ENCODE measurements at places on chromosomes 3 and 15.

- DNase-seq = no peak
Measured at GRCh38 chr15:36479200-36479896, 100.1 kb upstream of the CDIN1 start.

- no peak for DNase-seq
Measured at GRCh38 chr15:40295877-40296560, 11.7 kb downstream of the PLCB2 start.

GRCh38 chr3:73029321-73029796 is 32.1 kb upstream of the EBLN2 start:
- no peak for DNase-seq

GRCh38 chr3:49791571-49791970 is 5.2 kb upstream of the IP6K1 start:
- DNase-seq = no peak

GRCh38 chr3:99626417-99626788 is 12.0 kb upstream of the COL8A1 start:
- no peak for DNase-seq

DNA sequence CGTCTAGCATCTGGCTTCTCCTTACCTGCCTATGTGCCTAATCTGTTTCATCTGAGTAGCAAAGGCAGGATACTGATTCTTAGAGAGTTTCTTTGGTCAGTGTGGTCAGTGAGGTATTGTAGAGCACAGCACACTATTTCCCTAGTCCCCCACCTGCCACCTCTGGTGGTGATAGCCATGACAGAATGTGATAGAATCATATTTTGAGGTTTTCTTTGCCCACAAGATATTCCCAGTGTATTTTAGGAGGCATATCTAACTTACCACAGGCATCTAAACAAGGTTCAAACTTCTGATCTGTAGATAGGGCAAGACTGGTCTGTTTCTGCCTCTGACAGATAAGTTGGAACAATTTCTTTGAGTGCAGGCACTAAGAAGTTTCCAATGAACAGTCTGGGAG is 188.0 kb downstream of the SOX2 start:
- no peak for DNase-seq

DNA sequence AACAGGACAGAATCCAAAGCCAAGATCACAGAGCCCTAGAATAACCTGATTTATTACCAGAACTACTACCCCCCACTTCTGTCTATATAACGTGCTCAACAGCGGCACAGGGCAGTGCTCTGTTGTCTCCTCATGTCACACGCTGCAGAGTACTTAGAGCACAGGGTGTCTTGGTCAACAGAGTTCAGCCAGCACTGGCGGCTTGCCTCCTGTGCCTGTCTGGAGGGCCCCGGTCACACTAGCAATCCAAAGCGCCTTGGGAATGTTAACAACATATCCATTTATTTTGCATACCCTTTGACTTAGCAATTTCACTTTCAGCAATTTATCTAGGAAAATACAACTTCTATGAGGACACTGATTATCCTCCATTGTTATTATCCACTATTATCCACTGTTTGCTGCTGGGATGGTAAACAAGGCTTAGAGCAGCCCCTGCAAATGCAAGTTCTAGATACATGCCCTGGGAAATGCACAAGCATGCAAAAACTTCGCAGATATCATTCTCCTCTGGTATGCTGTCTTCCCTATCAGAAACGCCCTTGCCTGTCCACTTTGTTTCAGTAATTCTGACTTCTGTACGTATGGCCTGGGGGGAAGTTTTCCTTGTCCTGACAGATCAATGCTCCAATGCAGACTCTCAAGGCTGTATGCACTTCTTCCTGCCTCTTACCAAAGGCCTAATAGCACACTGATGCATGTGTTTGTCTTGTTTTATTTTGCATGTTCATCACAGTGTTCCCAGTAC is 86.2 kb upstream of the OCA2 start:
- DNase-seq = no peak

GRCh38 chr15:57253500-57253899 is 122.8 kb upstream of the CGNL1 start:
- DNase-seq = no peak

DNA sequence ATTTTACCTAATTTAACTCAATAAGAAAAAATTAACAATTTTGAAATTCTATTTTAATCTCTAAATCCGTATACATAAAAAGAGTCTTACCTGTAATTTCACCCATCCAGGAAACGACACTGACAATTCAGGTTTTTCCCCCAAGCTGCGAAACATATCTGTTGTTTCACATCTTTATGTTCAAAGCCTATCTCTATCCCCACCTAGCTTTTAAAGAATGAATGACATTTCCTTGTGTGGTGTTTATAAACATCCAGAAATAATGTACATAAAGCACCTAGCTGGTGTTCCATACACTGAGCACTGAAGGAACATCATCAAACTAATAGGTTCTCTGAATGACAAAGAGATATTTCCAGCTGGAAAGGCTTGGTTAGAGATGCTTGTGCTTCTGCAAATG is 867.8 kb downstream of the SQOR start:
- DNase-seq = no peak

GRCh38 chr3:187281191-187281714 is 10.3 kb downstream of the MASP1 start:
- no peak for DNase-seq

- no peak for DNase-seq
Measured at GRCh38 chr15:49288391-49288790, 118.3 kb downstream of the GALK2 start.

- no peak for DNase-seq
Measured at GRCh38 chr3:60536420-60536819, 714.8 kb downstream of the FHIT start.
